ENCODE measurements at places on chromosomes 4 and X.

GRCh38 chr4:33924811-33925210, 2319.5 kb downstream of the ARAP2 start:
- no peak for DNase-seq

GRCh38 chr4:139333046-139333445, 30.8 kb upstream of the NDUFC1 start:
- DNase-seq, result no peak

GRCh38 chr4:184388106-184388505, 86.2 kb downstream of the IRF2 start:
- no peak for DNase-seq

DNA sequence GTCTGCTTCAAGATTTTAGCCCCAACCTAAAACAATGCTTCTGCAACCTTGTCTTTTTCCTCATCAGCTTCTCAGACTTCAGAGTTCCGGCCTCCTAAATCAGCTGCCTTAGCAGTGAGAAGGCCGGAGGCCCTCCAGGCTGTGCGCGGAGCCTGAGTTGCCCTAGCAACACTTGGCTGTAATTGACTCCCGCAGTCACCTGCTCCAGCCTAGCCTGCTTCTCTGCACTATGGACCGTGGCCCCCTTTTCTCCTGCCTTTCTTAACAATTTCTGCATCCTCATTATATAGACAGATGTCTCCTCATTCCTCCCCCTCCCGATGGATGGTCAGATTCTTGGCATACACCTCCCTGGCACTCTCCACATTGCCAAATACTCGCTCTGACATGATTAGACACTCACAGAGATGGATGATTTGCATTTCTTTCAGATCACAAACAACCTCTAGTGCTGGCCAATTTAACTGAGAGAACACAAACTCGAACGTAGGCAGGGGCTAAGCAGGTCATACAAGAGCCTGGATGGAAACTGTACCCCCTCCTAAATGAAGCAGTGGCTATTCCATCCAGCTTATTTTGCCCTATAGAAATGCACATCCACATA, 9.5 kb upstream of the HUWE1 start:
- no peak for DNase-seq

DNA sequence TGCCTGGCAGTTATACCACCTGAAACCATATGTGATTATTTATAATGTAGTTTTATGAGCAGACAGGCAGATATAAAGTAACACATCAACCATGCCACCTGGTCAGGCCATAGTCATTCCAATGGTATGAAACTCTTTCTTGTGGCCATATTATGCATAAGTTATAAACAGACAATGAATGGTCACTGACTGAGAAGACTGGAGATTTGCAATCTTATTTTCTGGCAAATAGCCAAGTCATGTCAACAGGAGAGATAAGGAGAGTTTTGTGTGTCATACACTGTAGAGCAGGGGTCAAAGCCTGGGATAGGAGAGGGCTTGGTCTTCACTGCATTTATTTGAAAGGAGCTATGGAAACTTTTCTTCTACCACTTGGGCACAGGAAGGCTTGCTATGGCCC, 29.5 kb downstream of the SORBS2 start:
- DNase-seq, result no peak

Measured in naive B cell (primary cell).